ENCODE measurements at places on chromosomes 4 and X. TPM values are rescaled to one million over a fixed set of nuclear protein-coding genes. Genes with fewer than 3 reads are reported as not detected.

DNA sequence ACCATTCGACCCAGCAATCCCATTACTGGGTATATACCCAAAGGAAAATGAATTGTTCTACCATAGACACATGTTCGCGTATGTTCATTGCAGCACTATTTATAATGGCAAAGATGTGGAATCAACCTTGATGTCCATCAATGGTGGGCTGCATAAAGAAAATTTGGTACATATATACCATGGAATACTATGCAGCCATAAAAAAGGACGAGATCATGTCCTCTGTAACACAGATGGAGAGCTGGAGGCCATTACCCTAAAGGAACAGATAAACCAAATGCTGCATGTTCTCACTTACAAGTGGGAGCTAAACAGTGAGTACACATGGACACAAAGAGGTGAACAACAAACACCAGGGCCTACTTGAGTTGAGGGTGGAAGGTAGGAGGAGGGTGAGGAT is 45.1 kb downstream of the SCML2 start:
- no peak for DNase-seq
- H3K27me3 ChIP-seq: no peaks in the 10 kb centered on the region
- H3K4me3 ChIP-seq: no peak overlapping the region
- H3K27ac ChIP-seq: no peak overlapping the region
- no peaks in the 10 kb centered on the region for H3K4me1 ChIP-seq

DNA sequence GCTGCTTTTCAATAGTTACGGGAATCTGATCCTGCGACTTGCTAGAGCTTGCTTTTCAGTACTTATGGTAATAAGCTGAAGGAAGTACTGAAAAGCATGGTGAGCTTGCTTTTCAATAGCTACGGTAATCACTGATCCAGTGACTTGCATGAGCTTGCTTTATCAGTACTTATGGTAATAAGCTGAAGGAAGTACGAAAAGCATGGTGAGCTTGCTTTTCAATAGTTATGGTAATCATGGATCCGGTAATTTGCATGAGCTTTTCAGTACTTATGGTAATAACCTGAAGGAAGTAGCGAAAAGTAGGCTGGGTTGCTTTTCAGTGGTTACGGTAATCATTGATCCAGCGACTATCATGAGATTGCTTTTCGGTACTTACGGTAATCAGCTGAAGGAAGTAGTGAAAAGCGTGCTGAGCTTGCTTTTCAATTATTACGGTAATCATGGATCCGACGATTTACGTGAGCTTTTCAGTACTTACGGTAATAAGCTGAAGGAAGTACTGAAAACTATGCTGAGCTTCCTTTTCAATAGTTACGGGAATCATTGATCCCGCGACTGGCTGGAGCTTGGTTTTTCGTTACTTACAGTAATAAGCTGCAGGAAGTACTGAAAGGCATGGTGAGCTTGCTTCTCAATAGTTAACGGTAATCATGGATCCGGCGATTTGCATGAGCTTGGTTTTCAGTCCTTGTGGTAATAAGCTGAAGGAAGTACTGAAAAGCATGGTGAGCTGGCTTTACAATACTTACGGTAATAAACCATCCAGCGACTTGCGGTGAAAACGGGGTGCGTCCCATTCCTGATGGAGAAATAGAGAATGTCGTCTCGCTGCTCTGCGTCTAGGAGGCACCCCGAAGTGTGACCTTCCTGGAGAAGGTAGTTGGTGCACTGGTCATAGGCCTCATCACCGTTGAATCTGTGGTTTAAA is 6.5 kb downstream of the CRLF2 start:
- peak; percentile 76 for DNase-seq
- H3K27me3 ChIP-seq: no peaks in the 10 kb centered on the region
- H3K27ac ChIP-seq: no peak overlapping the region
- peak overlapping the region; percentile 85 for H3K4me3 ChIP-seq
- H3K36me3 ChIP-seq: no peaks in the 10 kb centered on the region

GRCh38 chr4:866761-867390 is 40.9 kb upstream of the CPLX1 start:
- H3K36me3 ChIP-seq: peaks cover 25% of the 10 kb centered on the region
- H3K4me3 ChIP-seq: no peak overlapping the region
- no peak for DNase-seq
- no peaks in the 10 kb centered on the region for H3K4me1 ChIP-seq

DNA sequence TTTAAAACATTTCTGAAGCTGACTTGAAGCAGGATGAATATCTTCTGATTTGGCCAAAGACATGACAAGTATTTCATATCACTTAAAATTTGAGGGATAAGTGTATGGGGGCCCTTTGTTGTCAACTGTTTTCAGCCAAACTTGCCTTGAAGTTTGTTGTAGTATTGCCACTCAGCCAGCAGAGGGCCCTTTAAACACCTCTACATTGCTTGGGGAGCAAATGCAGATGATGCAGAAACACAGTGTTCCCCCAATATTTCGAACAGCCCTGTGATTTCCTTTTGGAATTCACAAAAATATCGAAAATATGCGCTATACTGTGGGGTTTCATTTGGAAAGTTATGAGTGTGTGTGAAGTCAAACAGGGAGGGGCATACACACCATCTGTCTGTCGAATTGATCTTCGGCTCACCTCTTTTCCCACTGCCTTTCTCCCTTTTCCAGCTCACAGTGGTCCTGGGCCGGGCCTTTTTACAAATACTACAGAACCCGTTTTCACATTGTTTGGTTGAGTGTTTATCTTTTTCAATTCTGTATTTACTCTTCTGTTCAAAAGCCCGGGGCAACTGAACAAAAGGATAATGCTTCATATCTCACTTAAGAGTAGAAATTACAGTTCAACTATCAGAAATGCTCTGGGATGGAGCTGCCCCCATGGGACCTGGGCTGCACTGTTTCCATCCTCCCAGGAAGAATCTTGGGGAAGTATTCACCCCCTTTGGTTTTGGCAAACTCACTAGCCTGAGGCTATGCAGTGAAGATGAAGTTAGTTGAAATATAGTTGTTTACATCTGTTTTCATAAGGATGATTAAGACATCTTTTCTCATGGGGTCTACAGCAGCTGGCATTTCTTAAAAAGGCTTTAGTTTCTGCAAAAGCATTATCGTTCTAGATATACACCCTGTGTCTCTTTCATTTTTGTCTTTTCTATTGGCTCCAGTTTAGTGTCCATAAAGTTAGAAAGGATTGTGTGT is 137.6 kb downstream of the EGF start:
- no peak overlapping the region for H3K27ac ChIP-seq
- H3K27me3 ChIP-seq: no peaks in the 10 kb centered on the region
- peaks cover 7% of the 10 kb centered on the region for H3K36me3 ChIP-seq
- H3K4me3 ChIP-seq: no peak overlapping the region
- DNase-seq: no peak

Gene PABPC5
- total RNA-seq: 3.0 TPM

DNA sequence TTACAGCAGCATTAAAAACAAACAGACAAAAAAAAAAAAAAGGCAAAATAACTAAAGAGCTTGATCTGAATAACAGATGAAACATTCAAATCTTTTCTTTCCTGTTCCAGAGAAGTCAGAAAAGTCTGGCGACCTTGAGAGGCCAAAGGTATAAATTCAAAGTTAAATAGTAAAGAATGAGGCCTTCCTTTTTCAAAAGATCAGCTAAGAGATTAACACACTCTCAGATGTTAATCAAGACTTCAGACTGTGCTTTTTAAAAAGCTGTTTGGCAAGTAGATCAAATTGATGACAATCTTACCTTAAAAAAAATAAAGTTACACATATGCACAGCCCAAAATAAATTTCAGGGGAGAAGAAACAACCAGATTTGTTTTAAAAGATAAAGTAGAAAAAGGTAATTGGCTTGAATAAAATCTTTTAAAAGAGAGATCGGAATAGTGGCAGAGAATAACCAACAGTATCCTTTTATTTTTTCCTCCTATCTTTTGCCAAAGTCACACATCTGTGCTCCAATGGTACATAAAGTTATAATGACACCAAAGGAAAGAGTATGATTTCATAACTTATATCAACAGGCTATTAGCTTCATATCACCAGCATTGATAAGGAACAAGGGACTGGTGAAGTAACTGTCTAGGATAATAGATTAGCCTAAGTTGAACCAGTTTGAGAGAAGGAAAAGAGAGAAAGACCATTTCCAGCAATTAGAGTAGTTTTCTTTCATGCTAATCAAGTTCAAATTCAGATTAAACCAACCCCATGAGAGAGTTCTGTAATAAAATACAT is 70.4 kb downstream of the METTL14 start:
- DNase-seq: no peak
- peaks cover 15% of the 10 kb centered on the region for H3K36me3 ChIP-seq
- H3K27ac ChIP-seq: no peak overlapping the region
- H3K4me1 ChIP-seq: no peaks in the 10 kb centered on the region
- H3K4me3 ChIP-seq: no peak overlapping the region

Gene SSX7
- not detected for total RNA-seq

DNA sequence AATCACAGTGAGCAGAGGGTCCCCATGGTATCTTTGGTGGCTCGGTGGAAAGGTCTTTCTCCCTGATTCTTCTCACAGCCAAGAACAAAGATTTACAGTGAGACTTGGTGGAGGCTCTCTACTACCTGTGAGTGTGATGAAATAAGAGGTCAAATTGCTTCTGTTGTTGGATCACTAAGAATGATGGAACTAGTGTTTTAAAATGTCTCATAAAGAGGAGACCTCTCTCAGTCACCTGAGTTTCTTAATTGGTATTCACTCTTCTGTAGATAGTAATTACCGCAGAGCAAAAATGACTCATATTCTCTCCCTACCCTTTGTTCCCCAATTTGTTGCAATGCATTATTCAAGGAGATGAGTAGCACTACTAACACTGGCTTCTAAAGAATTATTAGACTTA is 100.9 kb upstream of the TBC1D9 start:
- no peaks in the 10 kb centered on the region for H3K36me3 ChIP-seq
- H3K4me3 ChIP-seq: no peak overlapping the region
- peaks cover 3% of the 10 kb centered on the region for H3K4me1 ChIP-seq

GRCh38 chr4:168859888-168860694 is 150.0 kb downstream of the CBR4 start:
- no peaks in the 10 kb centered on the region for H3K36me3 ChIP-seq
- peaks cover 2% of the 10 kb centered on the region for H3K4me1 ChIP-seq
- H3K27me3 ChIP-seq: no peaks in the 10 kb centered on the region
- H3K27ac ChIP-seq: no peak overlapping the region
- H3K4me3 ChIP-seq: no peak overlapping the region
- DNase-seq: no peak

GRCh38 chrX:152641996-152642395 is 4.3 kb downstream of the GABRQ start:
- peaks cover 2% of the 10 kb centered on the region for H3K4me1 ChIP-seq
- H3K27ac ChIP-seq: no peak overlapping the region

DNA sequence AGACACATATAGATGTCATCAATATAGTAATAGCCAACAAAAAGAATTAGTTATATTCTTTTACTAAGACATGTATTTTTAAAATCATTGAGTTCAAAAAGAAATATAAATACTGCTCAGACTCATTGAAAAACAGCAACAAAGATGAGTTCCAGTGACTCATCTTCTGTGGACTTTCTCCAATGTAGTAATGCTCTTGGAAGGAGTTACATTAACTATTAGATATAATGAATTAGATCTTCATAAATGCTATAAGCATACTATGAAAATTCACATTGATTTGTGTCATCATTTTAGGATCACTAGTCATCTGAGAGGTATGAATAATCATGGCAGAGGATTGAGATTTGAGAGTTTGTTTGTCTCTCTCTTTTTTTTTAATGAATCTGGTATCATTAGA is 547.8 kb upstream of the PCDH7 start:
- DNase-seq: no peak
- H3K4me3 ChIP-seq: no peak overlapping the region
- H3K27me3 ChIP-seq: no peaks in the 10 kb centered on the region
- H3K4me1 ChIP-seq: no peaks in the 10 kb centered on the region

GRCh38 chrX:115350711-115351381 is 61.3 kb downstream of the LUZP4 start:
- H3K4me1 ChIP-seq: no peaks in the 10 kb centered on the region
- H3K36me3 ChIP-seq: peaks cover 9% of the 10 kb centered on the region
- DNase-seq: no peak
- no peaks in the 10 kb centered on the region for H3K27me3 ChIP-seq
- no peak overlapping the region for H3K27ac ChIP-seq
- H3K4me3 ChIP-seq: no peak overlapping the region

DNA sequence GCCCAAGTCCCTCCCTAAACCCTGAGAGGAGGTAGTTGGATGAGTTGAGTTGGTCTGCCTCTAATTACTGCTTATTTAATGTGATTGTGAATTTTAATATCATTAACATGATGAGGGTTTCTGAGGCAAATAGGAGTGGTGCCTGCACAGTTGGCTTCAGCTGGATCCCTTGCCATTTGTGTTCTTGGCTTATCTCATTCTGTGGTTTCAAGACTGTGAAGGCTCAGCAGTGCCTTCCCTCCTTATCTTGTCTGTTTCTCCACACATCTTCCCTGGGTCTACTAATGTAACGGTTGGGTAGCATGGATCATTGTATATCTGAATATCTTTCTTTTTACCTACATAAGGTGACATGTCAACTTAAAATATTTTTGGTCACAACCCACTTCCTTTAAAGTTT is 1.6 kb upstream of the SLC10A4 start:
- no peak for DNase-seq
- peaks cover 22% of the 10 kb centered on the region for H3K27me3 ChIP-seq
- H3K36me3 ChIP-seq: no peaks in the 10 kb centered on the region
- no peak overlapping the region for H3K4me3 ChIP-seq
- no peak overlapping the region for H3K27ac ChIP-seq

Gene USP17L19
- total RNA-seq: not detected

Gene SUPT20HL1
- not detected for total RNA-seq

Gene SPARCL1
- 0.17 TPM for total RNA-seq

Gene TCEAL2
- 14.2 TPM for total RNA-seq

GRCh38 chr4:55543858-55544257 is 2.9 kb downstream of the CLOCK start:
- H3K36me3 ChIP-seq: no peaks in the 10 kb centered on the region
- no peak for DNase-seq
- no peaks in the 10 kb centered on the region for H3K27me3 ChIP-seq
- peak overlapping the region; percentile 94 for H3K4me3 ChIP-seq
- H3K27ac ChIP-seq: no peak overlapping the region

DNA sequence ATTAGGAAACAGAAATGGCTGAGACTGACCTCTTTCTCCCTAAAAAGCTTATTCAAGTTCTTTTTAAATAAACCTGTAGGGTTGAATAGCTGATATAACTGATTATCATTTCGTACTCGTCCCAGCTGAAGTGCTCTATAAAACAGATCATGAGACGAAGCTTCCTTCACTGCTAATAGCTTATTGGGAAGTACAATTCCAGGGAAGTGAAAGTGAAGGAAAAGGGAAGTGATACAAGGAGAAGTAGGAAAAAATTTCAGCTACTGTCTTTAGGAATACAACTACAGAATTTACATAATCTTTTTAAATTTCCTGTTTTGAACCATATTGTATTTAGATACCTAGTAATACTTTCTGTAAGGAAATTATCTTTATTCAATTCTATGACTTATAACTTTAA is 103.0 kb downstream of the SNCA start:
- H3K4me1 ChIP-seq: no peaks in the 10 kb centered on the region
- H3K27ac ChIP-seq: no peak overlapping the region
- H3K36me3 ChIP-seq: no peaks in the 10 kb centered on the region
- DNase-seq: no peak

GRCh38 chr4:2259541-2260343 is 2.2 kb downstream of the MXD4 start:
- H3K4me1 ChIP-seq: peaks cover 2% of the 10 kb centered on the region
- no peaks in the 10 kb centered on the region for H3K27me3 ChIP-seq
- no peak for DNase-seq
- H3K4me3 ChIP-seq: peak overlapping the region; percentile 41
- H3K27ac ChIP-seq: no peak overlapping the region

- H3K4me3 ChIP-seq: peak overlapping the region; percentile 48
- H3K4me1 ChIP-seq: peaks cover 18% of the 10 kb centered on the region
- peak; percentile 90 for DNase-seq
- no peaks in the 10 kb centered on the region for H3K27me3 ChIP-seq
- no peaks in the 10 kb centered on the region for H3K36me3 ChIP-seq
Measured at GRCh38 chr4:140237616-140238350, 83.8 kb upstream of the MAML3 start.
